ENCODE measurements at places on chromosomes 1 and 21. TPM values are rescaled to one million over a fixed set of nuclear protein-coding genes. Genes with fewer than 3 reads are reported as not detected.
A peak's percentile ranks its signal among the peaks of the same experiment; 100 is the strongest.

S100A7 gene
- not detected for total RNA-seq

GJB5 gene
- 0.22 TPM for total RNA-seq

LCE1F gene
- not detected for total RNA-seq

DUSP23 gene
- total RNA-seq: 25.0 TPM

RPS6KA1 gene
- 45.3 TPM for total RNA-seq

BRDT gene
- 0.15 TPM for total RNA-seq

RNF186 gene
- not detected for total RNA-seq

NEGR1 gene
- total RNA-seq: 0.13 TPM

SYNC gene
- total RNA-seq: 0.15 TPM

SPRR1B gene
- total RNA-seq: not detected

DNA sequence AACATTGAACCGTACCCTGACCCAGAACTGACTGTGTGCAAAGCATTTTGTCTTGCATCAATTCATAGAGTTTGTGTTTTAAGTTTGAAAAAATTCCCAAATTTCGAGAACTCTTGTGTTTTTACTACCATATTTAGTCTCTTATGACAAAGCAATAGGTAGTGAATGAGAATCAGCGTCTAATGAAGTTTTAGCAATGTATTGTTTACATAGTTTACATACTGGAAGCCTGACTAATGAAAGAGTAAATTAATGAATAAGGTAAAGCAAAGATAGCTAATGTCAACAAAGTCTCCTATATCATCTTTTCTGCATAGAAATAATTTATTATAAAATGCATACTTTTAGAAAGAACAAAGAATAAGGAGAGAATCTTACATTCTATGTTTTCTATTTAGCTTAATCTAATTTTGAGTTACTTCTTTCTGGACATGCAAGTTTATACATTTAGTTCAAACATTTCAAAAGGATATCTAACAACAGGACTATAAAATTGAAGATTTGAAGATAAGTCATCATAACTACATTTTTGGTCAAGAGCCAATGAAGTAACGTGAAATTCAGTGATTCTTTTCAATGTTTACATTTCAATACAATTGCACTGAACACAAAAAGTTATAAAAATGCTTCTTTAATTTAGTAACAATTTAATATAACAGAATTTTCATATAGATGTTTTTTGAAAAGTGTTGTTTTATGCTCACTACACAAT is 1943.7 kb downstream of the NCAM2 start:
- DNase-seq: no peak

DNA sequence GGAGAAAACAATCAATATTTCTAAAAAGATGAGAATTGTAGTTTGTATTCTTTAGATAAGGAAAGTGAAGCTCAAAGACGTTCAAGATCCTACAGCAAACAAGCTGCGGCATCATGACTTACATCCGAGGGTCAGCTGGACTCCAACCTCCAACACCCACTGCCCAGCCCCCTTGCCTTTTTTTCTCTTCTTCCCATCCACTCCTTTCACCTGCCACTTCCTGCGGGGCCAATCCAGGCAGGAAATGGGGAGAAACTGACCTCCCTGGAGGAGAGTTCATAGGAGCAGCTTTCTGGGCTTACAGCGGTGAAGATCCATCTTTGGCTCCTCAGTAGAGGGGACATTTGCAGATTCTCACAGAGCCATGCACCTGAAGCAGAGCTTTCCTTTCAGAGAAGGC is 361.5 kb downstream of the PTPRU start:
- no peak for DNase-seq

- DNase-seq: no peak
Measured at GRCh38 chr1:12387641-12388040, 157.8 kb downstream of the VPS13D start.

DNA sequence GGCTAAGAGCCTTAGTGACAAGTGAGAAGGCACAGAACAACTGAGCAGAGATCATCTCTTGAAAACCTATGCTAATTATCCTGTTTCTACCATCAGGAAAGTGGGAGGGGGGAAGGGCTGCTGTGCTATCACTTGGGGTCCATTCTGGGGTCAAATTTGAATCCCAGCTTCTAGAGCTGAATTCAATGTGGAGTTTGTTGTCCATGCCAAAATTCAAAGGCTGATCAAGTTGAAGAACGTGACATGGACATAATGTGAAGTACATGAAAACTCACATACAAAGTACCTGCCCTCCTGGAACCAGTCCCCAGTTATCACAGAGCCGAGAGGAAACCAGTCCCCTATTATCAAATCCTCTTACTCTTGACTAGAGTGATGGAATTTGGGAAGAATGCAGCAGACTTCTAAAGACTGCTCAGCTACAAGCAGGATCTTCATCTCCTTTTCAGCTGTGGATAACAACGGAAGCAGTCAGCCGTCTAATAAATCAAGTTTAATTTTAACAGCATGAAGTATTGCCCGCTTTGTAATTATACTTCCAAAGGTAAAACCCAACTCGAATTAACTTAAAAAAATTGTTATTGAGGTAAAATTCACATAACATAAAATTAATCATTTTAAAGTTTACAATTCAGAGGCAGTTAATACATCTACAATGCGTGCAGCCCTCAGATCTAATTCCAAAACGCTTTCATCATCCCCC is 78.3 kb downstream of the SLC45A1 start:
- no peak for DNase-seq

GRCh38 chr21:44938772-44939531 is 877 bp upstream of the SLX9 start:
- DNase-seq: no peak

DNA sequence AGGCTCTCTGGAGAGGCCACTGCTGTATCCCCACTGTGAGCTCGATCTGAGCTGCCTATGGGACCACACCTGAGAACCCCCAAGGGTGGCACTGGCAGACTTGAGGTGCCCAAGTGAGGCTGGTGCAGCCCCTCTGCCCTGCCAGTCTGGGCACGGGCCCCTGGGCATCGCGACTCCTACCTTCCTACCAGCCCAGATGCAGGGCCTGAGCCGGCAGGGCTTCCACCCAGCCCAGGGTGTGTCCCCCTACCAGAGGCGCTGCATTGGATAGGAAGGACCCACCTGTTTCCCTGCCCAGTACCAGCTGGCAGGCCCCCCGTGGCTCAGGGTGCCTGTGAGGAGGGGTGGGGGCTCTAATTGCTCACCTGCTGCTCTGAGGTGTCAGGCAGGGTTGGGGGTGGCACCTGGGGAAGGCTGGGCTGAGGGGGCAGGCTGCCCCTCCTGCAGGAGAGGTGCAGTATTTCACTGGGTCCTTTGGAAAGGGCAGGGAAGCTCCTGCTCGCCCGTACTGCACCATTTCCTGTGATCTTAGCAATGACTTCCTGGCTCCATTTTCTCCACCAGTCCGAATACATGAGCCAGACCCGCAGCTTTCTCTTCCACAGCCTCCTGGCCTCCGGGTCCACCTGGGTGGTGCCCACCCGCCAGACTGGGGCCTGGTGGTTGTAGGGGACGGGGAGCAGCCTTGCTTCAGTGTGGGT is 11.8 kb downstream of the TP73 start:
- DNase-seq: peak; percentile 31

DNA sequence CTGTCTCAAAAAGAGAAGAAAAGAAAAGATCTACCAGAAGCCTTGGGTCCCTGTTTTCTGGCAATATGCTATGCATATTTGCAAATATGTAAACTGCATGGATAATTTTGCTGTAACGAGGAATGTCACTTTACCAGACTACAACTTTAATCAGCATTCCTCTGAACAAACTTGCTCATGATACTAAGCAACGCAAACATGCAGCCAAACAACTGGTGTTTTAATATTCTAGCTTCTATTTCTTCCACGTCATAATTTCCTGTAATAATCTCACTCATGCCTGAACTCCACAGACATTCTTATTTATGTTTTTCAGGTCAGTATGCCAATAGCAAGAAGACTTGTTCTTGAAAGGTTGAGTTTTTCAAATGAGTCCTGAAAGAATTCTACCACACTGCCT is 114.1 kb downstream of the SIM2 start:
- DNase-seq: no peak

- DNase-seq: no peak
Measured at GRCh38 chr21:27565364-27565763, 598.5 kb upstream of the ADAMTS5 start.

GRCh38 chr1:163770265-163770664 is 448.5 kb downstream of the NUF2 start:
- DNase-seq: no peak

- no peak for DNase-seq
Measured at GRCh38 chr1:209777587-209777986, 6.8 kb downstream of the C1orf74 start.

DNA sequence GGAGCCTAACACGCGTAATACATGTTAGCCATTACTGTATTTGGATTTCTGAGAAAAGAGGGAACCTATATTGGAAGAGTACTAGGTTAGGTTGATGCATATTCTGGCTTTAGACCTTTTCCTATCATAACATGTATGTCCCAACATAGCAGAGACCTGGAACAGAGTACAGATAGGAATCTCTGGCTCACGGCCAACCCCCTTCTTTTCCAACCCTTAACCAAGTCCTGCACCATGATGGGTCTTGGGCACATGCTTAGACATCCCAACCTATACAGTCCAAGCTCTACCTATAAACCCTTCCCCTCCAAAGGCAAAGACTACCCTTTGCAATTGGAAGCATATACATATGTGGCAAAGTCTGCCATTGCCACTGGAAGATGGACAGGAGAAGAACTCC is 227.9 kb downstream of the TM2D1 start:
- DNase-seq: no peak

DNA sequence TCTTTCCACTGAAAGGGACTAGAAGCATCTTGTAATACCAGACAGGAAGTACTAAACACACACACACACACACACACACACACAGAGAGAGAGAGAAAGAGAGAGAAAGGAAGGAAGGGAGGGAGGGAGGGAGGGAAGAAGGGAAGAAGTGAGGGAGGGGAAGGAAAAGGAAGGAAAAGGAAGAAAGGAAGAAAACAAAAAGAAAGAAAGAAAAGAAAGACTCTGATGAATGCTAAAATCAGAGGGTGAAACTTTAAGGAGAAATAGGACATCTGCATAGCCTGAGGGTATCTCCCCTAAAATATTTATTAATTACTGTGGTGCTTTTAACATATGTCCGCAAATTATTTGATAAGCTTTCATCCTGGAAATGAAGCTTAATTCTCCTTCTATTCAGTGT is 10.6 kb downstream of the TRIT1 start:
- no peak for DNase-seq
